ENCODE measurements at places on chromosomes 12 and 14.

DNA sequence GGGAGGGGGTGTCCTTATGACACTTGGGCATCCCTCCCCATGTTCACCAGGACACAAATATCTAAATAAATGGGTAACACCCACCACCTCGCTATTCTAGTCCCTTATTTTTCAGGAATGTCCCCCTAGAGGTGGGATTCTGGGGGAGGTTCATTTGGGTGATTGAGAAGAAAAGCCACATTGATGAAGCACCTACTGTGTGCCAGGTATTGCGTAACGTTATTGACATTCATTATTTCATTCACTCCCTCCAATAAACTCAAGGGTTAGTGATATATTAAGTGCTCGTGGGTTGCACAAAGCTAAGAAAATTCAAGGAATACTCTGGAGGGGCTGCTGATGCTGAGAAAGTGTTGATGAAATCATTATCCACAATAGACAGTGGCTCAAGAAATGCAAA, 92.5 kb upstream of the NOS1 start:
- DNase-seq: no peak

- no peak for DNase-seq
Measured at GRCh38 chr12:91935296-91935695, 210.3 kb downstream of the BTG1 start.

DNA sequence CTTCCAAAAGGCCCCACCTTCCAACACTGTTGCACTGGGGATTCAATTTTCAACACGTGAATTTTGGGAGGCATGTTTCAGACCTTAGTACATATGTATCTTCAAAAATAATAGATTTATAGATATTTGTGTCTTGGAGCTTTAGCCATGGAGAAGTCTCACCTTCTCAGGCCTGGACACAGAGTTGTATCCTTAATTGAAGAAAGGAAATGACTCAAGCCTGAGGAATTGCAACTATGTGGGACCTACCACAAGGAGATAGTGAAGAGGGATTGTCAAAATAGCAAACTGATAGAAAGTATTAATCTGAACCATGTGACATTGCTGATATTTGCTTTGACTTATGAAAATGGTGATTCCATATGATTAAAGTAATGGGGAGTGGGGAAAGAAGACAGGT, 89.8 kb downstream of the ACSS3 start:
- DNase-seq: no peak

- DNase-seq: no peak
Measured at GRCh38 chr14:39264558-39264957, 30.8 kb downstream of the MIA2 start.

- no peak for DNase-seq
Measured at GRCh38 chr12:90499795-90500194, 455.2 kb downstream of the CCER1 start.

GRCh38 chr12:65881965-65882413, 57.7 kb downstream of the HMGA2 start:
- DNase-seq: no peak

DNA sequence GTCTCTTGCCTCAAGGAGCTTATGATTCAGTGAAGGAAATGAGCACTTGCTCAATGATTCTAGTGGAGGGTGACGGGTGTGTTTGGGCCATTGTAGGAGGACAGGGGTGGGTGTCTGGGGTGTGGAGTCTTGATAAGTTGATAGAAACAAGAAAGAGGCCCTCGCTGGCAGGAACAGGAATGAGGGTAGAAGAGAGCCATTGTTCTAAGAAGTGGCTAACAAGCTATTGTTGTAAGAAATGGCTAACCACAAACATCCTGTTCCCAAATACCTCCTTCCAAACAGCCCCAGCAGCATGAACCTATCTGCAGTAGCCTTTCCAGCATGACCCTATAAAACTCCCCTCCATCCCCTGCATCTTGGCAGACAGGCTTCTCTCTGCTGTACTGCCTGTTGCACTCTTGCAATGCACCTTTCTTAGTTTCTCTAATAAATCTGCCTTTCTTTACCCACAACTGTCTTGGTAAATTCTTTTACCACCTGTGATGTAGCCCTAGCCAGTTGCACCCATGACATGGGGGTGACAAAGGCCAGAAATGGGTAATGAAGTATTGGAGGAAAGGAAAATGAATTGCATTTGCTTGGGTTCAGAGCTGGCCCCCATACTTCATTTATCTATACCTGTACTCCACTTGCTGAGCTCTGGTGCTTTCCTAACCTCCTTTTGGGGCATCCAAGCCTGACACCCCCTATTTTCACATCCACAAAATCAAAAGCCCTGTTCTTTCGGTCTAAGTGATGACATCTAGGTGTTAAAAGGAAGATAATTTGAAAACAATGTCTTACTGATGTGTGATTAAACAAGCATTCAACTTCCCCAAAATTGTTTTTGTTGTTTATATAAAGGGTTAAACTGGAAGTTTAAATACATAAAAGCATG, 389.1 kb downstream of the GRIN2B start:
- DNase-seq: no peak

GRCh38 chr14:106308839-106309389, 782.5 kb downstream of the TMEM121 start:
- peak; percentile 77 for DNase-seq

DNA sequence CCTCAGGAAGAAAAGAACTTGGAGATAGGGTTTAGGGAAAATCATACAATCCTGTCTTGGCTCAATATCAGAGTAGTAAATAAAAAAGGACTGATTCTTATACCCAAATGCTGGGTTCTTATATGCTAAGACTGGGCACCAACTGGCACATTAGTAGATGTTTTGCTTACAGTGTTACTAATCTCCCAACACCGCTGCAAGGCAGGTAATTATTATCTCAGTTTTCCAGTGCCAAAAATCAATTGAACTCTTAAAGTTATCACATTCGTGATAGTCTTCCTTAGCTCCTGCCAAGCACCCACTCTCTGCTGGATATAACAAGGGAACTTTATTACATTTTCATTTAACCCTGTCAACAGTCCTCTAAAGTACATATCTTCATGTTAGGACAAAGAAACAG, 25.0 kb upstream of the HIGD1C start:
- no peak for DNase-seq
